Caco-2 (cell line): ENCODE measurements at places on chromosomes 4 and X.

- no peaks in the 10 kb centered on the region for H3K27me3 ChIP-seq
- DNase-seq: no peak
- H3K36me3 ChIP-seq: no peaks in the 10 kb centered on the region
- H3K4me1 ChIP-seq: no peaks in the 10 kb centered on the region
- no peak overlapping the region for H3K4me3 ChIP-seq
- no peak overlapping the region for H3K27ac ChIP-seq
Measured at GRCh38 chrX:23385242-23385641, 50.6 kb downstream of the PTCHD1 start.

GRCh38 chrX:13256603-13257002 lies 63.2 kb downstream of the ATXN3L start:
- no peak for DNase-seq
- no peak overlapping the region for H3K27ac ChIP-seq
- no peak overlapping the region for H3K4me3 ChIP-seq
- no peaks in the 10 kb centered on the region for H3K4me1 ChIP-seq

GRCh38 chr4:62771983-62772557 lies 1571.9 kb downstream of the ADGRL3 start:
- H3K27me3 ChIP-seq: no peaks in the 10 kb centered on the region
- H3K4me3 ChIP-seq: no peak overlapping the region
- DNase-seq: no peak
- no peaks in the 10 kb centered on the region for H3K4me1 ChIP-seq

DNA sequence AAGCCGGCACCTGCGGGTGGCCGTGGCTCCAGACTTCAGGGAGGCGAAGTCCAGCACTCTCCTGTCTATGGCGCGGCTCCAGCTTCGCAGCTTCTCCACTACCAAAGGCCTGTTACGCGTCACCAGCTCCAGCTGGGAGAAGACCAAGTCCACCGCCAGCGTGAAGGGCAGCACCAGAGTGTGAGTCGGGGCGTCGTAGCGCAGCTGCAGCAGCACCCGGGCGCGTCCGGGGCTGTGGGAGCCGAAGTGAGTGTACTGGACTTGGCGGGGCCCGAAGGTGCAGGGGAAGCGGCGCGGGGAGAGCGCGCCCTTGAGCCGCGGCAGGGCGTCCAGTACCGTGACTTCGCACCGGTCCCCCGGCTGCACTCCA lies 444 bp downstream of the FREM3 start:
- H3K27me3 ChIP-seq: no peaks in the 10 kb centered on the region
- no peaks in the 10 kb centered on the region for H3K36me3 ChIP-seq
- H3K4me3 ChIP-seq: no peak overlapping the region
- no peaks in the 10 kb centered on the region for H3K4me1 ChIP-seq
- no peak for DNase-seq

DNA sequence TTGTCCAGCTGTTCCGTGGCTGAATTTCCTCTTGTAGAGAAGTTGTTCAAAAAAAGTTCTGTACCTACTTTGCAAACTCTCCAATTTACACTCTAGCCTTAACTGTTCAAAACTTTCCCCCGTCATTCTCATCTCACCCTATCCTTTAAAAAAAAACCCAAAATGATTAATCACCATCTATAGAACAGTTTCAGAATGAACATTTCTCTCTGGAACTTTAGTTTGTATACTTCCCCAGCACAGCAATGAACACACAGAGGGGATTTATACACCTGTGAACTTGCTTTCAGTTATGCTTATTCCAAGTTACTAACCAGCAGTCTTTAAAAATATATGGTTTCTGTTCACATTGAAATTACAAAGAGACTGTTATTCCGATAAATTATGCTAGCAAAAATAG lies 1.2 kb downstream of the GEMIN8 start:
- H3K36me3 ChIP-seq: no peaks in the 10 kb centered on the region
- peak overlapping the region; percentile 2; the same call in 1 of the 2 replicates for H3K4me3 ChIP-seq
- no peaks in the 10 kb centered on the region for H3K27me3 ChIP-seq
- H3K4me1 ChIP-seq: no peaks in the 10 kb centered on the region; the same call in 1 of the 2 replicates
- H3K27ac ChIP-seq: no peak overlapping the region
- DNase-seq: no peak

DNA sequence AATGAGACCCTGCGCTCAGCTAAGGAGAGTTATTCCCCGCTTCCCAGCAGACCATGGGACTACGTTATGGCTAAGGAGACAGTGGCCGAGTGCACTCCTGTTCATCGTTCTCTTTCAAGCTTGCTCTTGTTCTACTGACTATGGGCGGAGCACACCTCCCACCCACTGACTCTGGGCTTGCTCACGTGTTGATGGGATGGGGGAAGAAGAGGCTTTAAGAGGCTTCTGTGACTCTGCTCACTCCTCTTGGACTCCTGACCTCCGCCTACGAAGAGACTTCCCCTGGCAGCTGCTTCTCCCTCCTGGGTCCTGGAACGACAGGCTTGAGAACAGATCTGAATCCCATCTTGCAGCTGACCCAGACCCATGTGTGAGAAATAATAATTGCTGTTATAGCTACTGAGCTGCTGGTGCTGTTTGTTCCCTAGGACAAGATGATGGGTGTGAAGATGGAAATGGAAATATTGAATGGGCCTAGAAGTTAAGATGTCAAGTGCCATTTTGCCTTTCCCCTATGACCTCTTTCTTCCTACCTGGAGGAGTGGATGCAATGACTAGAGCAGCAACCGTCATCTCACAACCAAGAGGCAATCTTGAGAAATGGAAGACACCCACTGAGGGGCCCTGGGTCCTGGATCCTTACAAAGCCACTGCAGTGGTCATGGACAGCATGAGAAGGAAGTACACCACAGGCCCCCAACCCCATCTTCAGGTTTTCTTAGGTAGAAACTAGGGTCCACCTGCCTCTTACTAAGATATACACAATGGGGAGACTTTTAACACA lies 38.7 kb upstream of the IRAK1 start:
- H3K27me3 ChIP-seq: no peaks in the 10 kb centered on the region
- no peaks in the 10 kb centered on the region for H3K36me3 ChIP-seq
- H3K4me3 ChIP-seq: no peak overlapping the region
- no peak for DNase-seq
- H3K4me1 ChIP-seq: 0 out of 2 replicates have a peak, but pooled peaks cover 3% of the 10 kb centered on the region

GRCh38 chrX:45781901-45782553 lies 581.4 kb upstream of the DIPK2B start:
- no peak for DNase-seq
- no peaks in the 10 kb centered on the region for H3K27me3 ChIP-seq
- no peaks in the 10 kb centered on the region for H3K4me1 ChIP-seq
- H3K36me3 ChIP-seq: no peaks in the 10 kb centered on the region
- H3K27ac ChIP-seq: no peak overlapping the region
- H3K4me3 ChIP-seq: no peak overlapping the region

DNA sequence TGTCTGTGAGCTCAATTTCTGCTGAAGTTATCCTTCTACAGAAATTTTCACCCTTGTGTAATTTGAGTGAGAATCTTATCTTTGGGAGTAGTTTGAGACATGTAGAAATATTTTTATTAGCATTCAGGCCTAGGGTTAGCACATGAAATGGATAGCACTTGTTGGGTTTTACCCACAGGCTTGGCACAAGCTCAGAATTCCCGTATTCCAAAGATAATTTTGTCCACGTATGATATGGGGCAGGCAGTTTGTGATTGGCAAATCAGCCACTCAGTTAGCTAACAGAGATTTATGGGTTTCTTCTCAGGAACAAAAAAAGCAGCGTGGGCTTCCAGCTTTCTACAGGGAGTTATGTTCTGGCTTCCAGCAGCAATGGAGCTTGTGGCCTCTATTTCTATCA lies 117.9 kb upstream of the DCAF8L1 start:
- no peaks in the 10 kb centered on the region for H3K36me3 ChIP-seq
- H3K4me1 ChIP-seq: no peaks in the 10 kb centered on the region
- DNase-seq: no peak
- no peaks in the 10 kb centered on the region for H3K27me3 ChIP-seq
- no peak overlapping the region for H3K4me3 ChIP-seq

- H3K4me1 ChIP-seq: peaks cover 7% of the 10 kb centered on the region; the same call in 1 of the 2 replicates
- no peak overlapping the region for H3K4me3 ChIP-seq
- no peak for DNase-seq
- H3K36me3 ChIP-seq: no peaks in the 10 kb centered on the region
Measured at GRCh38 chr4:6727943-6728250, 11.9 kb downstream of the BLOC1S4 start.

- H3K27me3 ChIP-seq: no peaks in the 10 kb centered on the region
- no peak overlapping the region for H3K4me3 ChIP-seq
- no peak for DNase-seq
- H3K36me3 ChIP-seq: no peaks in the 10 kb centered on the region
- no peaks in the 10 kb centered on the region for H3K4me1 ChIP-seq
- H3K27ac ChIP-seq: no peak overlapping the region
Measured at GRCh38 chr4:47451657-47452056, 11.8 kb downstream of the COMMD8 start.

DNA sequence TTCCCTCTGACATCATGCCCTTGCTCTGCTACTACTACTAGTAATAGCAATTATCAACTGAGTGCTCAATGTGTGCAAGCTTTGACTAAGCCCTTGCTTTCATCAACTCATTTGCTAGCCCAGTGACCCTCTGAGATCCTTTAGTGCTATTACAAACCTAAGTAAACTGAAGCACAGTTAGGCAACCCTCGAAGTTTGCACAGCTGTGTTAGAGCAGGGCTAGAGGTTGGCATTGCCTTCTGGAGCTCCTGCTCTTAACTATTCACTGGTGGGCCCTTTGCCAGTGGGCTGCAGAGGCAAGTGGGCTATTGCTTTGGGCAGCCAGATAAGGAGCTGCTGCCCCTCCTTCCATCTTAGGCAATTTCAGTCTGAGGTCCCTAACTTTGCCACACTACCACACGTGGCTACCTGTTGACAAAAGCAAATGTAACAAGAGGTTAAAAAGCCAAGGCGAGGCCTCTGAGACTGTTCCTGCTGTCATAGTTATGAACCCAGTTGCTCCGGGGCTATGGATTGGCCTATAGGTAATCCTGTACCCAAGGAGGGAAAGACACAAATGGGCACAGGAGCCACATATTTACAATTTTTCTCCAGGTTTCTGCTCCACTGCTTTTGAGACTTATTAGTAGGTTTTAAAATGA lies 41.5 kb upstream of the ANKRD50 start:
- H3K36me3 ChIP-seq: no peaks in the 10 kb centered on the region
- DNase-seq: peak; percentile 36
- H3K27ac ChIP-seq: no peak overlapping the region
- no peaks in the 10 kb centered on the region for H3K27me3 ChIP-seq

DNA sequence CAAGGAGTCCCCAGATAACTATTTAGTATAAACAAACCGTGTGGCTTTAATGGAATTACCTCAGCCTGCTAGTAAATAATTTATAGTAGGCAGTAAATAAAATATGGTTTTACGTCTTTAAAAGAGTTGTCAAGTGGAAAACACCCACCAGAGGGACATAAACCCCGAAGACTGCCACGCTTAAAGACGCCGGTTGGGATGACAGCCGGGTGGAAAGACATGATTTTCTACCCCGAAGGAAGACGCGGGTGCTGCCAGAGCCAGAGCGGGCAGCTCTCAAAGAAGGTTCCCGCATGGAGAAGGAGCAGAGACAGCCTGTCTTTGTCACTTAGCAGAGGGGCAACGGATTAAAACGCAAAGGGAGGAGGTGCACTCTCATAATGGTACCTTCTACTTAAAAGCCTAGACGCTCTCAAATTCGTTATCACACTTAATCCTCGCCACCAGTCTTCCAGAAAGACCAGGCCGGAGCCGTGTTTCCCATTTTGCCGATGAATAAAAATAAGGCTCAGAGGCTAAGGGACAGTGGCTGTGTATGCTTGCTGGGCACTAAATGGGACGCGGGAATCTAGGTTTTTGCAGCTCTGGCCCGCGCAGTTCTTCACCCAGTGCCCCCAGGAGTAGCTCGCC lies 140.5 kb upstream of the ZIC3 start:
- H3K27me3 ChIP-seq: no peaks in the 10 kb centered on the region

GRCh38 chrX:132631579-132632232 lies 142.9 kb upstream of the MBNL3 start:
- no peak for DNase-seq
- no peaks in the 10 kb centered on the region for H3K4me1 ChIP-seq
- H3K36me3 ChIP-seq: no peaks in the 10 kb centered on the region
- no peaks in the 10 kb centered on the region for H3K27me3 ChIP-seq
- no peak overlapping the region for H3K4me3 ChIP-seq

DNA sequence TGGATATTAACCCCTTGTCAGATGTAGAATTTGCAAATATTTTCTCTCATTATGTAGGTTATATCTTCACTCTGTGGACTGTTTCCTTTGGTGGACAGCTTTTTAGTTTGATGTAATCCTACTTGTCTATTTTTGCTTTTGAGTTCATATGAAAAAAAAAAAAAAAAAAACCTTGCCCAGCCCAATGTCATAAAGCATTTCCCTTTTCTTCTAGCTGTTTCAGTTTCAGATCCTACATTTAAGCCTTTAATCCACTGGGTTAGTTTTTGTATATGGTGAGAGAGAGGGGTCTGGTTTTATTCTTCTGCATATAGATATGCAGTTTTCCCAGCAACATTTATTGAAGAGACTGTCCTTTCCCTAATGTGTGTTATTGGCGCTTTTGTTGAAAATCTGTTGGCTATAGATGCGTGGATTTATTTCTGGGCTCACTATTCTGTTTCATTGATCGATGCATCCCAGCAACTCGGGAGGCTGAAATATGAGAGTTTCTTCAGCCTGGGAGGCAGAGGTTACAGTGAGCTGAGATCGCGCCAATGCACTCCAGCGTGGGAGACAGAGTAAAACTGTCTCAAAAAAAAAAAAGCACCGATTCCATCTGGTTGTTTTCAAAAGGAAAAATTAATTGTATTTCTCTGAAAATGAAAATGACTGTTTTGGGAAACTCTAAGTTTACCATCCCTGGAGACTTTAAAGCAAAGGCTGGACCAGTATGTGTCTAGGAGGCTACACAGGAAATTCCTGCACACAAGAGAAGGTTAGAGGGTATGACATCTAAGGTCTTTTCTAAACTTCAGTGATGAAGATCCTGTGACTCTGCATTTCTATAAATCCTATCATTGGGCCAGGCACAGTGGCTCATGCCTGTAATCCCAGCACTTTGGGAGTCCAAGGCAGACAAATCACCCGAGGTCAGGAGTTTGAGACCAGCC lies 35.6 kb downstream of the STEEP1 start:
- no peaks in the 10 kb centered on the region for H3K4me1 ChIP-seq
- no peaks in the 10 kb centered on the region for H3K27me3 ChIP-seq
- no peaks in the 10 kb centered on the region for H3K36me3 ChIP-seq
- no peak for DNase-seq
- no peak overlapping the region for H3K27ac ChIP-seq
- H3K4me3 ChIP-seq: no peak overlapping the region

DNA sequence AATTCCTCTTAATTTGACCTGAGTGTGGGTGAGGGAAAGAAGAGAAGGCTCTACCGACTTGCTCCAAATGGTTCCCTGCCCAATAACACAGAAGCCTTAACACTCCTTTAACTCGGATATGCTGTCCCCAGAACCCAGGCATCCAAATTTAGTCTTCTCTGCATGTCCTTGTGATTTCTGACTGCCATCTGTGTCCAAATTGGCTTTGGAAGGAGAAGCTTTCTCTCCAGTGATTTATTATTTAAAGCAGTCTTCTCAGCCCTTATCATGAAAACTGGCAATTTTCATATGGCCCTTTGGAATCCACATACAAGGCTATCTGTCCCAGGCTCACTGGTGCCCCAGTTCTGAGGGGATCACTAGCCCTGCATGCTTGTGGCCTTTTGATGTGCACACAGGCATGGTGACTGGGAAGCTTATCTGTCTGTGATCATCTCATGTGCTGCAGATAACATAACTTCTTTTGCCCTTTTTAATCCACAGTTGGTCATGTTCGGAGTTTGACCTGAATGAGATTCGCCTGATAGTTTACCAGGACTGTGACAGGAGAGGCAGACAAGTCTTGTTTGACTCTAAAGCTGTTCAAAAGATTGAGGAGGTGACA lies 56.7 kb downstream of the FNIP2 start:
- DNase-seq: peak; percentile 8
- no peaks in the 10 kb centered on the region for H3K27me3 ChIP-seq
- H3K36me3 ChIP-seq: no peaks in the 10 kb centered on the region
- peaks cover 47% of the 10 kb centered on the region for H3K4me1 ChIP-seq
- H3K27ac ChIP-seq: peak overlapping the region; percentile 19
